ENCODE measurements at places on chromosomes 7 and 10.

- no peak for DNase-seq
Measured at GRCh38 chr7:73749931-73750776, 11.6 kb upstream of the ABHD11 start.

- DNase-seq, result peak; percentile 10
Measured at GRCh38 chr7:158285383-158285770, 302.2 kb downstream of the PTPRN2 start.

DNA sequence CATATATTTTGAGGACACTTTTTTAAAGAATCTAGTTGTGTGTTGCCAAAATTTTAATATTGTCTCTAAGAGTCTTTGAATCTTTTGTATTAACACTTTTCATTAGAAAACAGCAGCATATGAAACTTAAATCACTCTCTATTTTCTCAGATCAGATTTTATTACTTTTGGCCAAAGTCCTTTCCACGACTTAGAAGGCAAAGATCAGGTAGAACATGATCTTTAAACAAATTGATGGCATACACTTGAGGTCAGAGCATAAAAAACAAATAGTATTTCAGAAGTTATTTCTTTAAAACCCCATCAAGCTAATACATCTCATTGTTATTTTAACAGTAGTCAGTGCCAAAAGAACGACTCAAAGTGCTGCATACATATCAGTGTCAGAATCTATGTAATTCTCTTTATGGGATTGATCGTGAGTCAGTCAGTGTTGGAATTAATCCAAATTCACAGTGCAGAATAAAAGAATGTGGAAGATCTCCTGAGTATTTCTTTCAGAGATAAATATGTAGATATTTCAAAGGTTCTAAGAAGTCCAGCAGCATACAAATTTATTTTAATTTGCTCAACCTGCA, 9.6 kb upstream of the AGMO start:
- no peak for DNase-seq

DNA sequence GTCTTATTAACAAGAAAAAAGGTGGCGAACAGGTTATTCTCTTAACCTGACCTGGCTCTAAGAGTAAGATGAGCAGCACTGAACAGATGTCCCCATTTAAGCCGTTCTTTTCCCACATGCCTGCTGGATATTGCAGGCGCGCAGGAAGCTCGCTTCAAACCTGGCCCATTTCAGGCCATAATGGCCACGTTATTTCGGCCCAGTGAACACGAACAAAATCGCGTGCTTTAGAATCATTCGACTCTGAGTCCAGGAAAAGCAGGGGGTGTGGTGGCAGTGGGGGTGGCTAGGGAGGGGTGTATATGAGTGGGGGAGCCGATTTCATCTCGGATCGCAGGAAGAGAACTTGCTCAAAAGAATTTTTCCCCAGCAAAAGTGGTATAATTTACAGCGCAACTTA, 6.6 kb upstream of the SP8 start:
- DNase-seq, result peak; percentile 54

DNA sequence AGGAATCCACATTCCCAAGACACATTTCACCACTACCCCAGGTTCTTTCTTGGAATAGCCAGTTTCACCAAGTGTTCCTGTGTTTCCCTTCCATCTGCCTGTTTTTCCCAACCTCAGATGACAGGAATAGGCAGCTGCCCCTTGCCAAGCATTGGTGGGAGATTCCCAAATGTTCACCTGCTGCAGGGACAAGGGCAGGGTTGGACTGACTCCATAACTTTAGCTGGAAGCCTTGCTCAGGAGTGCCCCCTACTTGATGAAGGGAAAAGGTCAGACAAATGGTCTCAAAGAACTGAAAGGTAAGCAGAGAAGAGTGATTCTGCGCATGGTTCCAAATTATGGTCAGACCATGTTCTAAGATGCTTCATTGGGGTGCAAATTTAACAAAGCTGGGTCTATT, 45.1 kb upstream of the LYZL1 start:
- no peak for DNase-seq

DNA sequence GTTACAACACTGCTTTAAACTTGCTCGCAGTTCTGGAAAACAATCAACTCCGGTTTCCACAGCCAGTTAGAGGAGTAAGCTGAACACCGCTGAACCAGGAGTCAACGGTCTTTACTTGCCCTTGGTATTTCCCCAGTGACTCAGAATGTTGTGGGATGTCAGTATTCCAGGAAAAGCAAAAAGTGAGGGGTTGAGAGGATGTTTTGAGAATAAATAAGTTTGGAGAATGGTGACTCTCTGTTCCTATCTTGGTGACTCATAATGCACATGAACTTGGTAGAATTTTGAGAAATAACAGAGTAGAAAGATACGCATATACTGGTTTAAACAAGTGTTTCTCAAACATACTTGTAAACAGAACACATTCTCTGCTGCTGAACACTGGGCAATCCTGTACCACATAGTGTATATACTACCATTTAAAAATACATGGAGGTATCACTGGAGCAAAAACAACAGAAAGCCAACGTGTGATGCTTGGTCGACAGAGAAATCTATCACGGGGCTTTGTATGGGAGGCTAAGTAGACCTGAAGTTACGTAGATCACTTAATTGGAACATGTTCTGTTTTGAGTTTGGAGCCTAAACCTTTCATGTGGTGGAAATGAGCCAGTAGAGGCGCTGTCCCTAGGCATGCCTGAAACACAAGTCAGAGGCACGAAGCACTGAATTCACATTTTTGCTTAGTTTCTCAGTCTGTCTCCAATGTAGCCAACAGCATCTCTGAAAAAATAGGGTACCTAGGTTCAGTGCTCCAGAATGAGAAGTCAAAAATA, 534.3 kb downstream of the PARD3 start:
- DNase-seq, result no peak
